ENCODE measurements at places on chromosomes 11 and 22.

GRCh38 chr11:10688401-10688800, 5.2 kb downstream of the IRAG1 start:
- no peak for DNase-seq

GRCh38 chr11:3835751-3836150, 5.0 kb downstream of the RHOG start:
- DNase-seq = no peak

DNA sequence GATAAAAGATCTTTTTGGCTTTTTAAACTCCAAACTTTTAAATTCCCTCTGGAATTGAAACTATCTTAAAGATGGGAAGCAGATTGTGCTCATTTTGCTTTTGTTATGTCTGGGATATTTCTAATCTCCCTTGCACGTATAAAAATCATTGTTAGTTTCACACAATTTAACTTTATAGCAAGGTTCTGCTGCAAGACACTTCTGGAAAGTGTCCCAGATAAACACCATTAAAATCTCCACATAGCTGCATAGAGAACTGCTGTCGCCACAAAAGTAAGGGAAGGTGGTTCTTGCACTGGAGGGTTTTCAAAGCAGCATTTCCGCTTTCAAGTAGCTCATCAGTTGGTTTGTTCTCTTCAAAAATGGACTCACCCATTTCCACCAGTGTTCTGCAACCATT, 11.8 kb downstream of the PTS start:
- DNase-seq = peak; percentile 69

GRCh38 chr11:117075186-117075585, 23.0 kb downstream of the SIK3 start:
- DNase-seq = no peak

- peak; percentile 14 for DNase-seq
These were observed 51.0 kb upstream of the BARX2 start for GRCh38 chr11:129324533-129325175.

DNA sequence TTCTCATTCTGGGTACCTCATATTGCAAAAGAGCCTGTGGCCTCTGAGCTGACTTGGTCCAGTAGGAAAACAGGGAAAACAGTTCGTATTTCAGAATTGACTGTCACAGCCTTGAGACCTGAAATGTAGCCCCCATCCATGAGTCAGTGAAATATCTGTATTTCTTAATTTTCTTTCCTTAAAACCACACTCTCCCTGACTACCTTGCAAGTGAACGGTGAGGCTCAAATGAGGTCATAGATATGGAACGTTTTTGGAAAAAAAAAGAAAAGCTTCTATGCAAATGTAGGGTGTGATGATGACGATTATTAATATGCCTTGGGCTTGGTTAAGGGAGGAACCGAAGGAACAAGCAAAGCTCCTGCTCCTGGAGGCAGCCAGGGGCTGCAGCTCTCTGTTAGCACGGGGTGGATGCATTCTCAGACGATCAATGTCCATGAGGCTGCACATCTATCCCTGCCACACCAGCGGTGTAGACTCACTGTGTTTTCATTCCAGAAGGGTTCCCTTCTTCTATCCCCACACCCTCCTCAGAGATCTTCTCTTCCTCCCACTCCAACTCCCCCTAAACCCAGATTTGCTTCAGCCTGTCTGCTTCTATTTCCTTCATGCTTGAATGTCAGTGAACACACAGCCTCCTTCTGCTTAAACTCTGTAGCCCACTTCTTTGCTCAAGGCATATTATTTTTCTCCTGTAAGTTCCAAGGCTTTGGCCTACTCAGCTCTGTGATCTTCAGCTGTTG, 29.2 kb upstream of the SCN3B start:
- DNase-seq = no peak

- peak; percentile 76 for DNase-seq
These were observed 15.4 kb upstream of the IFITM3 start for GRCh38 chr11:335779-336658.

GRCh38 chr11:105641433-105641832, 31.6 kb downstream of the GRIA4 start:
- no peak for DNase-seq

DNA sequence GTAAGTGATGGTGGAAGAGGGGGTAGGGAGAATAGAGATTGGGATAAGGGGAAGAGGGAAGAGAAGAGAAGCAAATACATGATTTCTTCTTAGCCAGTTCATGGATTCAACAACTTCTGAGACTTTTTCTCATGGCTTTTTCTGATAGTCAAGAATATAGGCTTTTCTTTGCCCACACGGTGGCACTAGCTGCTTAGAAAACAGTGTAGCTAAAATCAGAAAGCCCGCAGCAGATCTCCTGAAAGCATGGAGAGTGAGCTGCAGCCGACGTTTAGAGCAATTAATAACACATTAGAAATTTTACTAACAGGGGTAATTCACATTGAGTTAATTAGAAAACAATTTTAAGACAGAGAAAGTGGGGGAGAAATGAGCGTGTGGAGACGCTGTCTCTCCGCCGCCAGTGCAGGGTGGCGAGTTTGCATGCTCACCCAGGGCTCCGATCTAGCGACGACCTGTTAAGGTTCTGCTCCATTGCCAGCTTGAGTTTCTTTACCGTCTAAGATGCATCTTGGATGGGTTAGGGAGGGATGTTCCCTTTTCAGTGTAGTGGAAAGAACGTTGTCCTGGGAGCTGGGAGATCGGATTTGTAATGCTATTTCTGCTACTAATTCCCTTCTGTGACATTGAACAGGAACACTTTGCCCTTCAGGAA, 3.3 kb upstream of the RAG1 start:
- peak; percentile 65 for DNase-seq

- DNase-seq = peak; percentile 9
These were observed 922.1 kb downstream of the OPCML start for GRCh38 chr11:132610216-132610615.

DNA sequence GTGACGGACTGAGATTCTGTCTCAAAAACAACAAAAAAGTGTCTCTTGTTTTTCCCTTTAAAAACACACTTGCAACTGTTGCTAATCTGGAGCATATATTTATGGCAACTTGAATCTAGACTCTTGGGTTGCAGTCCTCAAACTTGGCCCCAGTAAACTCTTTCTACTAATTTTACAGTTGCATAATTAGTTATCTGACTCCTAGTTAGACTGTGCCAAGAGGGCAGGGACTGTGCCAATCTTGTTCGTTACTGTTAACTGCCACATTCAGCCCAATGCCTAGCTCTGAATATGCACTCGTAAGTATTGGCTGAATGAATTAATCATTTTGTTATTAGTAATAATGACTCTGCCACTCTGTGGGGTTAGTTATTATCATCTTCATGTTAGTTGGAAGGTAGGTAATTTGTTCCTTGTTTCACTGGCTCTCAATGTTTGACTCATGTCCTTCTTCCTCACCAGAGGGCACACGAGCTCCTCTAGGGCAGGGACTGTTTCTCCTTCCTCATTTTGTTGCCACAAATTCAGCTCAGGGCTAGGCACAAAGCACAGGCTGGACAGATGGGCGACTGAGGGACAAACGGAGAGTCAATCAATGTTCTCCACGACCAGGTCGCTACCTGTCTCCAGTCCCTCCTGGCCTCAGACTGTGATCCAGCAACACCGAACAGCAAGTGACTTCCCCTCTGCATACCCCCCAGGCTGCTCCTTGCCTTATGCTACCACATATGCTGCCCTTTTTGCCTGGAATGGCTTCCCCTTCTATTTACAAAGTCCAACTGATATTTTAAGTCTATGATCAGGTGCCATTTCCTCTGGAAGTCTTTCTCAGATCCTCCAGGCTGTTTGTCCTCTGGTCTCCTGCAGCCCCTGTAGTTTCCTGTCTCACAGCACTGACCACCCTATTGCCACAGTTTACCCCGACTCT, 9.0 kb downstream of the CLPB start:
- DNase-seq = no peak

- no peak for DNase-seq
These were observed 627.0 kb downstream of the KCNA4 start for GRCh38 chr11:29389793-29390192.

DNA sequence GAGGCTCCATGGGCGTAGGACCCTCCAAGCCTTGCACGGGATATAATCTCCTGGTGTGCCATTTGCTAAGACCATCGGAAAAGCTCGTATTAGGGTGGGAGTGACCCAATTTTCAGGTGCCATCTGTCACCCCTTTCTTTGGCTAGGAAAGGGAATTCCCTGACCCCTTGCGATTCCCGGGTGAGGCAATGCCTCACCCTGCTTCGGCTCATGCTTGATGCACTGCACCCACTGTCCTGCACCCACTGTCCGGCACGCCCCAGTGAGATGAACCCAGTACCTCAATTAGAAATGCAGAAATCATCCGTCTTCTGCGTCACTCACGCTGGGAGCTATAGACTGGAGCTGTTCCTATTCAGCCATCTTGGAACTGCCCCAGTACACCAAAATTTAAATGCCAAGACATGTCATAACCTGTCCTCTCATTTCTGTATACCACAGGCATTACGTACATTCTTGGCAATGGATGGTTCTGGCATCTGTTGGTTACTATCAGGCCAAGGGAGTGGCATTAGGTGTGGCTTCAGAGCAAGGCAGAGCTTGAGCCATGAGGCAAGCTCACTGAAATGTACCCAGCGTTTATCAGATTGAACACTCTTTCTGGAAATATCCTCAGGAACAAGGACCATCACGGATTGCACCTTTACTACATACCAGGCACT, 95.4 kb upstream of the GALNT18 start:
- DNase-seq = no peak

GRCh38 chr11:35802672-35803071, 140.1 kb downstream of the TRIM44 start:
- no peak for DNase-seq

DNA sequence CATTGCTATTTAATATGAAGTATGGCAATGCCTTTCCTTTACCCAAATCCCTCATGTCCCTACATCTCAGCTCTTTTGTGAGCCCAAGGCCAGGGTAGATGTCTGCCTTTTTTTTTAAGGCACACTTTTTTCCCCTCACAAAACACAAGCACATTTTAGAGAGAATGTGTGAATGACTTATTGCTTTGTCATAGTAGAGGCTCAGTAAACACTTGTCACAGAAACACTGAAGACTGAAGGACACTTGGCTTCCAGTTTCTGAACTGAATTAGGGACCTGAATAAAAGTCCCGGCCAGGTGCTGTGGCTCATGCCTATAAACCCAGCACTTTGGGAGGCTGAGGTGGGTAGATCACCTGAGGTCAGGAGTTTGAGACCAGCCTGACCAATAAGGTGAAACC, 2.9 kb upstream of the SCGB2A2 start:
- DNase-seq = no peak

GRCh38 chr11:92125321-92125720, 99.3 kb upstream of the FAT3 start:
- no peak for DNase-seq

DNA sequence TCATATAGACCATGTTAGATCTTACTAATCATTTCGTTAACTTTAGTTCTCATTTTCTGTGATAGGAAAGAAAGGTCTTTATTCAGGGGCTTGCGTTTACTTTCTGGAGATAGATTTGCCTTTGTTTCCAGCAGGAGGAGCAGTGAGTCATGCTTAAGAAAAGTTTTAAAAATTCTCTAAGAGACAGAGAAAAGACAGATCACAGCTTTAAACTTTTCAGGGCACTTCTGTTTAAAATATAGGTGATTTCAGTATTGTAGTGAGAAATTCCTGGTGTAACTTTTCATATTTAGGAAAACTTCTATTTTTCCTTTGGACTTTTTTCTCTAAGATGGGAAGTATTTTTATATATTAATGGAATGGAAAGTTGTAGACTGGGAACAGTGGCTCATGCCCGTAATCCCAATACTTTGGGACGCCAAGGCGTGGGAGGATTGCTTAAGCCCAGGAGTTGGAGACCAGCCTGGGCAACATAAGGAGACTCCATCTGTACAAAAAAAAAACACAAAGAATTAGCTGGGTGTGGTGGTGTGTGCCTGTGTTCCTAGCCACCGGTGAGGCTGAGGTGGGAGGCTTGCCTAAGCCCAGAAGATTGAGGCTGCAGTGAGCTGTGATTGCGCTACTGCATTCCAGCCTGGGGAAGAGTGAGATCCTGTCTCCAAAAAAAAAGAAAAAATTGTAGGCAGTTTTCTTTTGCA, 60.3 kb downstream of the ATXN10 start:
- DNase-seq = peak; percentile 55

- no peak for DNase-seq
These were observed 119.2 kb downstream of the FEZ1 start for GRCh38 chr11:125376856-125377255.

DNA sequence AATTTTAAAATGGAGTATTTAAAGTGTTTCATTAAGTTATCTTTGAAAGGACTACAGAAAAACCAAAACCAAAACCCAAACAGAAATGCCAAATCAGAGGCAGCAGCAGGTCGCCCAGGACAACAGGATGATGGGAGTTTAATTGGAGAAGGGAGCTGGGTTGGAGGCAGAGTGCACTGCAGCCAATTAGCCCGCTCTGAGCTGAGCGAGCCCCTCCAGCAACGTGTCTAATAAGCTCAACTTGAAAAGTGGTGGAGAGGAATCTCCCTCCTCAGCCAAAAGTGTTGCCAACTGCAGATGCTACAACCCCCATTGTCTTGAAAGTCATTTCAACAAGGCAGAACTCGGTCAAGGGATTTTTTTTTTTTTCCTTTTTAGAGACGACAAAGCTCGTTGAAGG, 323.9 kb downstream of the CADM1 start:
- no peak for DNase-seq

- peak; percentile 97 for DNase-seq
These were observed 54.7 kb downstream of the MICAL3 start for GRCh38 chr22:17969701-17970113.

DNA sequence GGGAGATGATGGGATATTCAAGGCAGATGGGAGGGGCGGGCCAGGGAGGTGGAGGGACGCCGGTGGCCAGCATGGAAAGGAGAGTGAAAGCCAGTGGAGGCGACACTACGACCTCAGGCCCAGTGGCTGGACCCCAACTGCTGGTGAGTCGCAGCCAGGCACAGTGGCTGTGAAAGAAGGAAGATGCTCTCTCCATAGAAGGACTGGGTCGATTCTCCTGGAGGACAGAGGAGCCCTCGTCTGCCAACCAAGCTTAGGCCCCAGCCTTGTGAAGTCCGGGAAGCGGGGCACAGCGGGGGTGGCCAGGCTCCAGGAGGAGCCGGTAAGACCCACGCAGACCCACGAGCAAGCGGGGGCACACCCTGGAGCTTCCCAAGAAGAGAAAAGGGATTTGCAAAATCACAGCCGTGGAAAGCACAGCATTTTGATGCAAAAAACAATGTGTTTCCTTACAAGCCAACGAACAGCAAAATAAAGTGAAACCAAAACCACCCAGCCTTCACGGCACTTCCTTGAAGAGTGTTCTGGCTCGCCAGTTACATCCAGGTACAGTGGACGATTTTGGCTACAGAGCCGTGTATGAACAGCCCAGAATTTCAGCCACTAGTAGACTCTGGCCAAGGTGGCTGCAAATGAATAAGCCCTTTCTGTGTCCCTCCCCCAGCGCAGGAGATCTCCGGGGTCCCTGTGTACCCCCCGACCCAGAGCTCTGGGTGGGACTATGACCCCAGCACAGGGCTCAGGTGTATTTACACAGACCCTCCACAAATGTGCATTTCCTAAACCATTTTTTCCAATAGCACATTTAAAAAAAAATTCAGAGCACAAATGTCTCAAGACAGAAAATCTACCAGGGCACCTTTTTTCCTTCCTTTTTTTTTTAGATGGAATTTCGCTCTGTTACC, 96.9 kb downstream of the TRMU start:
- DNase-seq = peak; percentile 22
